ENCODE measurements at places on chromosomes 16 and 17.
A peak's percentile ranks its signal among the peaks of the same experiment; 100 is the strongest.

- DNase-seq: no peak
Measured at GRCh38 chr16:23155445-23156049, 6.3 kb upstream of the USP31 start.

- no peak for DNase-seq
Measured at GRCh38 chr16:48335961-48336360, 49.3 kb downstream of the SIAH1 start.

GRCh38 chr17:61409301-61410112, 9.9 kb downstream of the TBX2 start:
- peak; percentile 10 for DNase-seq

DNA sequence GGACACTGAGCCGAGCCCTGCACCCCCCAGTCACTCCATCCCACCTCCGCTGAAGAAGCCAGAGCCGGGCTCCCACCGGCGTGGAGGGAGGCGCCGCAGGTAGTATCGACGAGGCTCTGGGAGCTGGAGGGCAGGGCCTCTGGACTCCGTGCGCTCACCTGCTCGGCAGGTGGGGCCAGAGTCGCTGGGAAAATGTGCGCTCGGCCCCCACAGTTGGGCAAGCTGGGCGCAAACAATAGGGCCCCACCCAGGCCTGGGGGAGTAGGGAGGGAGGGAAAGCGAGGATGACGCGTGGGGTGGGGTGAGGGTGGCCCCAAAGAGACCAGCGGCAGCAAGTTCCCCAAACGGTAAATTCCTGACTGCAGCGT, 668 bp downstream of the JUP start:
- no peak for DNase-seq

GRCh38 chr16:68085259-68086071, at the start of gene NFATC3:
TSS of gene NFATC3 (plus strand) at chr16:68085370. CDS start at chr16:68085682, 312 bp downstream.
- DNase-seq: peak; percentile 99

DNA sequence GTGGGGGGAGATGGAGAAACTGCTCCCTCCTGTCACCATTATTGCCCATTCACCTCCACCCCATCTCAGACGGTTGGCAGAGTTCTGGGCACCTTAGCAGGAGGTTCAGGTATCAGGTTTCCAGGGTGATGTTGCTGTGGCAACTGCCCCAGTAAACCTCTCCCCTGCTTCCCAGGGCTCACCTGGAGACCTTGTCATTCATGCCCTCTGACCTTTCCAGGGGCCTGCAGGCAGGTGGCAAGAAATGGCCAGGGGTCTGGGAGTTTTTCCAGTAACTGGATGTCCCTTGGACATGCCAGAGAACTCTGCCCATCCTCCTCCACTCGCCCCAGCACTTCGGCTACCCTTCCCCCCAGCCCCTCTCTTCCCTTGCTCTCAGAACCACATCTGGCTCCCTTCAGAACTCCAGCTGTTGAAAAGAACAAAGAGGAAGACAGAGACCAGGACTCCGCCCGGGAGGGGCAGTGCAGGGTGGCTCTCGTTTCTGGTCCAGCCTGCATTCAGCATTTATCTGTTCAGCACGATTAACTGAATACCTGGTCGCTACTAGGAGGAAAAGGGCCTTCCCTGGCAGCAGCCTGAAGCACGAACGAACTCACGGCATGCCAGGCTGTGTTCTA, 8.5 kb downstream of the MLLT6 start:
- no peak for DNase-seq

GRCh38 chr16:53098526-53099317, 43.9 kb downstream of the CHD9 start:
- peak; percentile 15 for DNase-seq

GRCh38 chr17:8290043-8290442, 1.6 kb downstream of the RANGRF start:
- DNase-seq: no peak

DNA sequence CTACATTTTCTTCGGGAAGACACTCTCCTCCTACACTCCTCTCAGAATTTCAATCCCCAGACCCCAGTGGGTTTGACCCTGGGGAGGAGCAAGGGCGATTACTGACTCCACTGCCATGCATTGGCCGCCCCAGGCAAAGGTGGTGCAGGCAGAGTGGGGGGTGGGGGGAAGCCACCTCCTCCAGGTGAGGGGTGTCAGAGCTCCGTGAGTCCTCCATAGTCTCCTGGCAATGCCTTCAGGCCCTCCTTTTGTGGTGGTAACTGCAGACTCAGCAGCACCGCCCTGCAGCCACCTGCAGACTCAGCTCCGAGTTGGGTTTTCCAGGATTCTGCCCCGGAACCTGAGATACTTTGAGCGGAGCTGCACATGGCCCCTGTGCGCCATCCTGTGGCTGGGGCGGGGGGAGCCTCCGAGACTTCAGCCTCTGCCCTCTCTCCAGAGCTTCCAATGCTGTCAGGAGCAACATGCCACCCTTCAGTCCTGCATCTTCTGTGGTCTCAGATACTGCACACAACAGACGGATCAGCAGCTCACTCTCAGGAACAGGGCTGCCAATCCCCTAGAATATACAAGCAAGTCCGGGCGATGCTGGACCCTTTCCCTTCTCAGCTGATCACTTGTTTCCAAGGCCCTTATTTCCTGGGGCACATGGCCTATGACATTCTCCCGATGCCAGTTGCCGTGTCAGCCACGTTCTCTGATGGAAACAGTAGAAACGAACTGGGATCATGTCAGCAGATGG, 2.4 kb upstream of the SLC47A2 start:
- no peak for DNase-seq

GRCh38 chr17:13919818-13920217, 149.5 kb upstream of the COX10 start:
- no peak for DNase-seq

- no peak for DNase-seq
Measured at GRCh38 chr17:6761779-6762178, 5.9 kb downstream of the XAF1 start.

GRCh38 chr17:59512844-59513385, 52.5 kb upstream of the DHX40 start:
- DNase-seq: no peak

GRCh38 chr16:4241928-4242283, at the start of gene SRL:
TSS of gene SRL (minus strand) at chr16:4242080. CDS start at chr16:4242067, 13 bp downstream.
- no peak for DNase-seq

- DNase-seq: no peak
Measured at GRCh38 chr17:31564291-31564690, 172.8 kb downstream of the RAB11FIP4 start.

GRCh38 chr17:82927661-82928601, 88.1 kb upstream of the ZNF750 start:
- DNase-seq: no peak

DNA sequence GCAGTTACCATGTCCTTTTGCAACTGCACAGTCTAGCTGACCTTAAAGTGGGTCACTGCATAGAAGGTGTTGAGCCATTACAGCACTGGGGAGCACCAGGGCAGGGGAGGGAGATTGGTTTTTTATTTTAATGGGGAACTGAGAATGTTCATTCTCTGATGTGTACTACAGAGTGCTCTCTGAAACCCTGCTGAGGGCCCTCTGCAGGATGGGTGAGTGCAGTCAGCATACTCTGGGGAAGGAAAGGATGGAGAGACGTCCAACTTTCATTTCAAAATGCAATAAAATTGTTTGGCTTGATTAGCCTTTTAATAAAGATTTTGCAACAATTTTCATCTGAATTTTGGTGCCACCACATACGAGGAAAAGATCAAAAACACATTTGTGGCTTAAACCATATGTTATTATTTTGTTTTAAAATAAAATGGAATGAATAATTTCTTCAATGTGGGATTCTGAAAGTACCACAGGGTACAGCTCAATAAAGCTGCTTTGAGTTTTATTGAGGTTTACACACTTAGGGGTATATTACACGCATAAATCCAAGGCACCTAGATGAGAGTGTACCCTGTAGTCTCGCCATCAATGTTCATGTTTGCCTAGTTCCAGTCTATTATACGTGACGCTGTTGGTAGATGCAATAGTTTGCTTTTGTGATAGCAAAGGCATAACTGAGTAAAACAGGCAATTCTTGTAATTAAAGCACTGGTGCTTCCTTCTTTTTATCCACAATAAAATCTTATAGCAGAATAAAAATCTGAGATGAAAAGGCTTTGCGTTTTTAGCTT, 73.5 kb downstream of the SNX11 start:
- no peak for DNase-seq

DNA sequence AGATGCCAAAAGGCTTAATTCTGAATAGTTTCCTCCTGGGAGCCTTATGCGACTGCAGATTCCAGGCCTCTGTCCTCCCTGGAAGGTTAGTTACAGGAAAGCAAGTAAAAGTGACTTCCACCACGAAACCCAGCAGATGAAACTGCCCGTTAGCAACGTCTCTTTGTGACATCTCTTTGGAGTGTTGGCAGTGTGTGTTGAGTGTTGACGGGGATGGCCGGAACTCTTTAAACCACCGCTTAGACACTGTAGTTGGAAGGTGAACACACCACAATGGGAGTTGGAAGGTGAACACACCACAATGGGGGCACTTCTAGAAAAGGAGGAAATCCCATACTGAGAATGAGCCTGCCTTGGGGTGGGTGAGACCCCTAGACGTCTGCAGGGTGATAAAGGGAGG, 858 bp downstream of the SKAP1 start:
- DNase-seq: no peak

DNA sequence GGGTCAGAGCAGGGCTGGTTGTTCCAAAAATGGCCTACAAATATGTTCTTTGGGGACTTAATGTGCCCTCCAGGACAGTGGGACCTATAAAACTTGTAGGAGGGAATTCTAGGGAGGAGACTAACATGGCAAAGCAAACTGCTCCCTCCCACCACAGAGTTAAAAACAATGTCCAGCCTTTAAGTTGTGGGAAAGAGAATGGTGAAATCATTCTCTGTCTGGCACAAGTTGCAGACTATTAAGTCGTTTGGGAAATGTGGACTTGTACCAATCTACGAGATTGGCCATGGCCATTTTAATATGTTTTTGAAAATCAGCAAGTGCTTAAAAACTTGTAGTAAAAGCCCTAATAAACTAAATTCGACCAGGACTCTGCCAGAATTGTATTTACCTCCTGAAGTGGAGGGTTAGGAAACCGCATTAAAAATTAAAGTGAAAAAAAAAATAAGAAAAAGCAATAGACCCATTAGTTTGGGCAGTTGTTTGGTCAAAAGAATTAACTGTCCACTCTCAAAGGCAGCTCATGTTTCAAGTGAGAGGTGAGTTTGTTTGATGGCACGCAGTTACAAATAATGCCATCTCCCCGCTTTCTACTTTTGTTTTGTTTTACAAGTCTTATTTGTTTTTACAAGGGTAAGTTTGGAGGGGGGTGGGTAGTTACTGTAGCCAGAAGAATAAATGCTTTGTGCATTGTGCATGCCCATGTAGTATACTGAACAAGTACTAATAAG, 32.4 kb downstream of the ANKFN1 start:
- no peak for DNase-seq

DNA sequence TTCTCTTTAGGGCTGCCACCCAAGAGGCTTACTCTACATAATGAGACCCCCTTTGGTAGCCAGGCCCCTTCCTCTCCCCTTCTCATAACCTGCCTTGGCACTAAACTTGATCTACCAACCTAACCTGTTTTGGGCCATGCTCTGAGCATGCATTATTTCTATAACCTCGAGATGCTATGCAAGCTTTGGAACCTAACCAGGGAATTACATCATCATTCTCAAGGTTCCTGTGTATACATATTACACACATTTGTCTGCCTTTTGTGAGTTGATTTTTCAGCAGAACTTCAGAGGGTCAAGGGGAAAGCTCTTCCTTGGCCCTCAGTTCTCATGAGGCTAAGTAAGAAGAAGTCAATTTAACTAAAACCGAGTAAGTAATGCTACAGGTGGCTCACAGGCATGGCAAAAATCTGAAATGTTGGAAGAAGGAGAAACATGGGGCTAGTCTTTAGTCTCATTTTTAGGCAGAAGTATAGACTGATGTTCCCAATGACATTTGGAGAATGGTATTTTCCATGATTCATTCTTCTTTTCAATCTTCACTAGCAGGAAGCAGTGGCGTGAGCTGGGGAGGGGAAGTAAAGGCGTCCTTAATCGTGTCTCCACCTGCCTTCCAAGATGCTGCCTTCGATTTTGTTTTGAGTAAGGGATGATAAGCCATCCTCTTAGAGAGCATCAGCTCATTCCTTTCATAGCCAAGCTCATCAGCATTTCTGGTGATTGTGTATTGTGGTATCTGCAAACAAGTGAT, 308.4 kb downstream of the ABCC12 start:
- no peak for DNase-seq

GRCh38 chr17:8724451-8724850, 20.2 kb downstream of the CCDC42 start:
- DNase-seq: no peak

GRCh38 chr16:31079342-31079944, 5.2 kb downstream of the ZNF646 start:
- no peak for DNase-seq

- DNase-seq: no peak
Measured at GRCh38 chr16:49567950-49568349, 194.3 kb downstream of the C16orf78 start.

DNA sequence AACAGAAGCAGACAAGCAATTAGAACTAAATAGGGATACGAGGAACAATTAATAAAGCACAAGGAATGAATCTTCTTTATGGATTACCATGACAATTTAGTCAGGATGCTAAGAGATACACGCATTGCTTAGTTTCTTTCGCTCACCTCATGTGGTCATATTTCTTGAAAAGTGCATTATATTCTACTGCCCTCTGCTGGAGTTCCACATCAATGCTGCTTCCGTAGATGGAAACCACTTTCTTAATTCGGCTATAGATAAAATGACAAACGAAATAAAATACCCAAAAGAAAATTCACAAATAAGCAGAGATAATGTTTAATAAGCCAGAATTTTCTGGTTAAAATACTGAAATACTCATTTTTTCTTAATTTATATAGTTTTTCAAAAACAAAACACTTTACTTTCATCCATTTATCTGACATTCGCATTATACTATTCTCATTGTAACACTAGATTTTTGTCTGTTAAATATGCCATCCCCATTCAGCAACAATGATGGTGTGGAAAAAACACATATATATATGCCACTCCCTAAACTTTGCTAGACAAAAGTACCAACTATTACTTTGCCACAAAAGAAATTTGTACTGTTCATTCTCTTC, 22.0 kb upstream of the PHLPP2 start:
- no peak for DNase-seq

GRCh38 chr17:39981207-39981741, 667 bp downstream of the PSMD3 start:
- DNase-seq: no peak
